Renal cortex interstitium (tissue), 15 donors: ENCODE measurements at places on chromosomes 11 and 22. TPM values are rescaled to one million over a fixed set of nuclear protein-coding genes. Genes with fewer than 3 reads are reported as not detected.

The ASCL2 gene
- polyA plus RNA-seq: 3.8 TPM

The MUC5AC gene
- polyA plus RNA-seq: 0.01 TPM

The NAALADL1 gene
- 9.5 TPM for polyA plus RNA-seq

DNA sequence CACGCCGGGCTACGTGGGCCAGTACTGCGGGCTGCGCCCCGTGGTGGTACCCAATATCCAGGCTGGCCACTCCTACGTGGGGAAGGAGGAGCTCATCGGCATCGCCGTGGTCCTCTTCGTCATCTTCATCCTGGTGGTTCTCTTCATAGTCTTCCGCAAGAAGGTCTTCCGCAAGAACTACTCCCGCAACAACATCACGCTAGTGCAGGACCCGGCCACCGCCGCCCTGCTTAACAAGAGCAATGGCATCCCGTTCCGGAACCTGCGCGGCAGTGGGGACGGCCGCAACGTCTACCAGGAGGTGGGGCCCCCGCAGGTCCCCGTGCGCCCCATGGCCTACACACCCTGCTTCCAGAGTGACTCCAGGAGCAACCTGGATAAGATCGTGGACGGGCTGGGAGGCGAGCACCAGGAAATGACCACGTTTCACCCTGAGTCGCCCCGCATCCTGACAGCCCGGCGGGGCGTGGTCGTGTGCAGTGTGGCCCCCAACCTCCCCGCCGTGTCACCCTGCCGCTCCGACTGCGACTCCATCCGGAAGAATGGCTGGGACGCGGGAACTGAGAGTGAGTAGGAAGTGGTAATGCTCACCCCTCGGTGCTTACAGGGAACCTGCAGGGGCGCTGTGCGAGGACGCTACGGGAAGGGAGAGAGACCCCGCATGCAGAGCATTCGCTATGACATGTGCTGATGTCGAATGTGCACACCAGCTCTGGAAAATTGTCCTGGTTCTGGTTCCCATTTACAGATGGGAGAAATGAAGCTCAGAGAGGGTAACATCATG is 86.4 kb upstream of the MTNR1B start:
- DNase-seq: no peak

GRCh38 chr11:64466115-64466718 is 107.3 kb downstream of the RPS6KA4 start:
- DNase-seq: no peak

- DNase-seq: no peak
Measured at GRCh38 chr11:9651481-9651880, 12.4 kb upstream of the SWAP70 start.

- no peak for DNase-seq
Measured at GRCh38 chr11:61034111-61034510, 62.6 kb downstream of the CD6 start.
